ENCODE measurements at places on chromosomes 1 and 21.

DNA sequence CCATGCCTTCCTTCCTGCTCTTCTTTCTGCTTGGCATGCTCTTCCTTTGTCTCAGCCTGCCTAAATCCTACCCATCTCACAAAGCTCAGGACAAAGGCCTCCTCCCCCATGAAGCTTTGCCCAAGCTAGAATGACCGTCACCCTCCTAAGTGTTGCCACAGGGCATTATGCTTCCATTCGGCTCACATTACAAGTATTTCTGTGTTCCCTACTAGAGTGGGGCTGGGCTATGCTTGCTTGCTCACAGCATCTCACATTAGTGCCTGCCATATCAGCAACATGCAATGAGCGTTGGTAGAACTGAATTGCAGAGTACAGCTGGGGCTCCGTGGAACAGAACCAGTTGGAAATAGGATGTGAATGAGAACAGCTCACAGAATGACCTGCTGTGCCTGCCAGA lies 82.8 kb downstream of the CD58 start:
- DNase-seq: no peak

GRCh38 chr1:75811211-75811981 lies 14.7 kb downstream of the MSH4 start:
- no peak for DNase-seq

DNA sequence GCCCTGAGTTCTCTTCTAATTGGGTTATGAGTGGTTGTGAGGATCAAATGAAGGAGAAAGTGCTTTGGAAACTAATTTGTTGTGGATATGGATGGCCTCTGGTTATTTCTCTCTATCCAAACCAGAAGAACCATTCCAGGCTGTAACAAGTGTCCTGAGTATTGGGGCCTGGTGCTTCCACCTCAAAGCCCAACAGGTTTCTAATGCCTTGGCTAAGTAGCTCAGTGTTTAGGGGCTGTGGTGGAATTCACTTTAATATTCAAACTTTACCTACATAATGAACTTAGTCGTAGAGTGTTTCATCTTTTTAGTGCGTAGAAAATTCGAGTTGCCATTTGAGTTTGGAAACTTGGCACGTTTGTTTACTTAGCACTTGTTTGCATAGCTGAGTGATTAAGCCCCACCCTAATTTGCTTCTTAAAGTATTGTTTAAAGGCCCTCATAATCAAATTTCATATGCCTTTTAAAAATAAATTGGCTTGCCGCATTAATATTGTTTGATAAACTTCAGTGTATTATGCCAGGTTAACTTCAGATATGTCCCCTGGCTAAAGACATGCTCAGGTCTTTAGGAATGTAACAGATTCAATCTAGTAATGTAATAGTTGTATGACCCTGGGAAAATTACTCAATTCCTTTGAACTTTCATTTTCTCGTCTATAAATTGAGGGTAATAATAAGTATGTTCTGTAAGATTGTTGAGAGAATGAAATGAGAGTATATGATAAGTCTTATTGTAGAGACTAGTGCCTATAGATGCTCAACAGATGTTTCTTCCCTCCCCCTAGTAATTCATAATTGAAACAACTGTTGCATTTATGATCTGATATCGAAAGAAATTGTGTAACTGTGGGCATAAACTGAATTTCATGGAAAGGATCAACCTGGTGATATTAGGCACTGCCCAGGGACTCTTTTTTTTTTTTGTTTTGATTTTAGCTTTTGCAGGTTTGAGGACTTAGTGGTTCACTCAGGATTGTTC lies 1.6 kb downstream of the AGO4 start:
- no peak for DNase-seq

- DNase-seq: no peak
Measured at GRCh38 chr1:40977716-40978115, 1.8 kb upstream of the CTPS1 start.

GRCh38 chr21:26528882-26529281 lies 44.2 kb downstream of the CYYR1 start:
- DNase-seq: no peak

DNA sequence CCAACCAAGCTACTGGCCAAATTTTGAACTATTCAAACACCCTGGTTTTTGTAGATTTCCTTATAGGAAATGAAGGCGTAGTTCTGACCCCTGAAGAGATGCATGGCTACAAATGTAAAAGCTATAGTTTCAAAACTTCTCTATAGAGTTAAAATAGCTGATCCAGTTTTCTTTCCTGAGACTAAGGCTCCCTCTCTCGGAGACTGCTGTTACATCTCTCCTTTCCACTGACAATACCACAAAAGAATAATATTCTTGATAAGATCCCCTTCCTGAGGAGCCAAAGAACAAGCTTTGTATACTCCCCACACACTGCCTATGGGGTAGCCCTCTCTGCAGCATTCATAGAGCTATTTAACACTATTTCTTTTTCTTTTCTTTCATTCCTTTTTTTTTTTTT lies 6.7 kb upstream of the CFAP126 start:
- DNase-seq: no peak

DNA sequence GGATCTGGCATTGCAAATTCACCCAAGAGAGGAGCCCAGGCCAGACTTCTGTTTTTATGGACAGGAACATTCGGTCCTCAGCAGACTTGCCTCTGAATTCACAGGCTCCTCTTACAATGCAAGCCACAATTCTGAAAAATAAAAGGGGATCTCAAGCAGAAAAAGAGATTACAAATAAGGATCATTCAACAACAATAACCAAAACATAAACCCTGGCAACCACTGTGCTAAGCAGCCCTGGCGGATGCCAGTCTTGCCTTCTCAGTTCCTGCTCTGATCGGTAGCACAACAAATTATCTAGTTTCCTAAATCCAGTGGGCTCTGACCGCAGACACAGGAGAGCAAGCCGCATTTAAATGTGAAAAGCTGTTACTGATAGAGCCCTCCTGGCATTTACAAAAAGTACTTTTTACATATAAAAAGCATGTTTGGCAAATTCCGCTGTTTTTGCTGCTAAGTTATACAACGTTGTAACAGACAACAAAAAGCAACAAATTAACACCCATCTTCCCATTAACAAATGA lies 123.4 kb upstream of the FOXD3 start:
- no peak for DNase-seq

DNA sequence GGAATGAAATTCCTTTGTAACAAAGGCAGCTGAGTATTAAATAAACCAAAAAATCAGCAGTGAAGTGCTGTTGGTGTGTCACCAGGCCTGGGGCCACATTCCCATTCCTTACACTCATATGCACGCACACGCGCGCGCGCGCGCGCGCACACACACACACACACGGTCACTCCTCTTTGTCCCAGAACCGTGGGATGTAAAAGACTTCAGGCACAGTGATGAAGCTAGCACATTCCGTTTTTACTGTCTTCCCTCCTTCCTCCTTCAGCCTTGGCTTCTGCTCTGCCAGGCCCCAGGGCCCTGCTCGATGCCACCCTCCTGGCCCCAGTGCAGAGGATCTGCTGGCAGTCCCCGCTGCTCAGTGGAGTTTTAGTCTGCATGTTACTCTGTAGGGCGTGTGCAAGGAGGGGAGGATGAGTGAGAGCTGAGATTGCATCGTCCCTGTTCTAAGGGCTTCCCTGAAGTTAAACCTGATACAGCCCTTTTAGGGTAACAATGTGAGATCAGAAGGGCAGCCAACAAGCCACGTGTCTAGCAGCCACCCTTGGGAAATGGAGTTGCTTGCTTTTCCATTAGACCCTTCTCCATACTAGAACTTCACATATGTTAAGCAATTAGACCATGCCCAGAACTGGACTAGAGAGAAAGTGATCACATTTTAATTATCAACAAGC lies 71.7 kb upstream of the WDR26 start:
- DNase-seq: no peak

DNA sequence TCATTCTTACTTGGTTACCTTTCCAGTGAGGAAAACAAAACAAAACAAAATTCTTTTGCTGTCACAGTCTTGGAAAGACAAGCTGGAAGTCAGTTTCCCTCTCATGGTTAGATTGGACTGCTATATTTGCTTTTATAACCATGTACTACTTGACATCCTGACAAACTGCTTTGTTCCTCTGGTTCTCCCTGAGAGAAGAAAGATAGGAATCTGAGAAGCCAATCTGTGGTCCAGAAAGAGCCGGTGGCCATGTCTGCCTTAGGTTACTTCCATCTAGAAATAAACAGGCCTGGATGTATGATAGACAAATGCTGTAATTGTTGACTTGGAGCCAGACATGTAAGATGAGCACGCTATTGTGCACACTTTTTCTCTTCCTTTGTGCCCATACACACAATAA lies 330.0 kb downstream of the BRINP3 start:
- no peak for DNase-seq

DNA sequence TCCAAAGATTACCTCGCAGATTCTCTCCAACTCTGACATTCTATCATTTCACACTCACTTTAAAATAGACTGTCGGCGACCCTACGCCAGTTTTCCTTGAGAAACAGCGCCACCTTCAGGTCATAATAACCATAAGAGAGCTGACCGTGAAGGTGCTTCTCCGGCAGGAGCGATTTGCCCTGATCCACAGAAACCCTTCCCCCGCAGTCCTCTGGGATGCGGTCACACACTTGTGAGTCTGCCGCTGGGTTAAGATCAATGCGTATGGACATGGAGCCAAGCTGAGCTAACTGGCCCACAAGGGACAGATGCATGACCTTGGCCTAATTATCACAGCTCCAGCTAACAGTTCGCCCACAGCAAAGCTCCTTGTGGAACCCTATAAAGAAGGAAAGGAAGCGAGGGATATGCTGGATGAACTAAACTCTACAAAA lies 32.8 kb upstream of the IFNAR2 start:
- DNase-seq: peak; percentile 78

GRCh38 chr1:79928901-79929300 lies 922.4 kb upstream of the ADGRL4 start:
- DNase-seq: no peak

GRCh38 chr1:107529511-107530149 lies 388.8 kb downstream of the NTNG1 start:
- DNase-seq: peak; percentile 64

DNA sequence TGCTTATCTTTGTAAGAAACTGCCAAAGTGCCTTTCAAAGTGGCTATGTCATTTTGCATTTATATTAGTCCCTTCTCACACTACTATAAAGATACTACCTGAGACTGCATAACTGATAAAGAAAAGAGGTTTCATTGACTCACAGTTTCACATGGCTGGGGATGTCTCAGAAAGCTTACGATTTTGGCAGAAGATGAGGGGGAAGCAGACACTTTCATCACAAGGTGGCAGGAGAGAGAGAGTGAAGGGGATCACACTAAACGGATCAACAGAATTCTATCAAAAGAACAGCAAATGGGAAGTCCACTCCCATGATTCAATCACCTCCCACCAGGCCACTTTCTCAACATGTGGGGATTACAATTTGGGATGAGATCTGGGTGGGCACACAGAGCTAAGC lies 1352.0 kb upstream of the B3GALT2 start:
- DNase-seq: no peak

- no peak for DNase-seq
Measured at GRCh38 chr1:36349839-36350238, 26.4 kb upstream of the EVA1B start.

DNA sequence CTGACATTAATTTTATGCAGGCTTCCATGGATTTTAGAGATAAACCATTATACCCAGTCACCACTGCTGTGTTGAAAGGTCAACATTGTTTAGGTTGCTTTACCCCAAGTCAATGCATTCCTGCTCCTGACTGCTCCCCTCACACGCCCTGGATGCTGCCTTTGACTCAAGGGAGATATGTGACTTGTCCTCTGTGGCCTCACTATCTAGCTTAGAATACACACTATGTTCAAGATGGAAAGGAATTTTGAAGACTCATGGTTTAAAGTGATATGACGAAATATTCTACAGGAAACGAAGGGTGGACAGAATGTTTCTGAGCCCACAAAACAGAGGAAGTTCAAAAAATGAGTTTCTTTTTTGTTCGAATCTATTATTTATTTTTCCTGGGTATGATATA lies 170.4 kb upstream of the NR5A2 start:
- DNase-seq: peak; percentile 83

GRCh38 chr1:89605692-89606091 lies 27.2 kb upstream of the LRRC8C start:
- peak; percentile 45 for DNase-seq
